ENCODE measurements at places on chromosomes 5 and 9.

DNA sequence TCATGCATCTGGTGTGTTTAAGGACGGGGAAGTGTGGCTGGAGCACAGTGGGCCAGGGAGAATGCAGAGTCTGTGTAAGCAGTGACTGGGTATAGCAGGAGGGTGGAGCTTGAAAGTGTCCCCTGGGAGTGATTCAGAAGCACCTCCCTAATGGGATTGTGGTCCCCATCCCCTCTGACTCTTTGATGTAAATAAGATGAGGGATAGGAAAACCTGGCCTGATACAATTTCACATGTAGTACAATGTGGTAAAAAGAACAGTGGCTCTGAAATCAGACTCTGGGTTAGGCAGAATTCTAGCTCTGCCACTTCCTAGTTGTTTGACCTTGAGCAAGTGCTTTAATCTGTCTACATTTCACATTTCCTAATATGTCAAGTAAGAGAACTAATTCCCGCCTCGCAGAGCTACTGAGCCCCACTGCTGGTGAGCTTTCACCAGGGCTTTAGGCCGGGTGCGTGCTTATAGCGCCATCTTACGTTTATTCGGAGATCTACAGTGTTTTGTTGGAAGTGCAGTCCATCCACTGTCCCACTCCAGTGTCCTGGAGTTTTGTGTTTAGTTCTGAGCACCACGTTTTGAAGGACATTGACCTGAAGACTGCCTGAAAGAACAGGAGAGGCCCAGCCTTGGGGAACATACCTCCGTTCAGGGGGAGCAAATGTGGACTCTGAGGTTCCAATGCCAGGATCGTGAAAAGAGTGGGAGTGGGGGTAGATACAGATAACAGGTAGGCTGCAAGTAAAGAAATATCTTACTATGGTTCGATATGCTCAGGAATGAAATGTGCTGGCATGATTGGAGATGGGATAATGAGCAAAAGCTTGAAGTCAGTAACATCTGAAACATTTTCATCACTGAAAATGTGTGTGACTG lies 51.2 kb upstream of the TESK1 start:
- DNase-seq, result peak; percentile 84

DNA sequence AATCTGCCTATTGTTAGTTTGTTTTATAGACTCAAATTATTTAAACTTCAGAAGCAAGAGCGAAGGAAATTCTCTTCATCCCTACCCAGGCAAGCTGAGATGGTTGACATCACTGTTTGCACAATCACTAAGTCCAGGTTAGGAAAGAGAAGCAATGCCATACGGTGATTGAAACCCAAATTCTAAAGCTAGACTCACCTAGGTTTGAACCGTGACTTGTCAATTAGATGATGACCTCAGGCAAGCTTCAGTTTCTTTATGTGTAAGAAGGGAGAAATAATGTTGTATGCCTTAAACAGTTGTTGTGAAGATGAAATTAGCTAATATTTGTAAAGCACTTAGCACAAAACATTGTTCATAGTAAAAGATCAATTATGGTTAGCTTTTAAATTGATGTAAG lies 96.5 kb upstream of the ANKRD55 start:
- no peak for DNase-seq

DNA sequence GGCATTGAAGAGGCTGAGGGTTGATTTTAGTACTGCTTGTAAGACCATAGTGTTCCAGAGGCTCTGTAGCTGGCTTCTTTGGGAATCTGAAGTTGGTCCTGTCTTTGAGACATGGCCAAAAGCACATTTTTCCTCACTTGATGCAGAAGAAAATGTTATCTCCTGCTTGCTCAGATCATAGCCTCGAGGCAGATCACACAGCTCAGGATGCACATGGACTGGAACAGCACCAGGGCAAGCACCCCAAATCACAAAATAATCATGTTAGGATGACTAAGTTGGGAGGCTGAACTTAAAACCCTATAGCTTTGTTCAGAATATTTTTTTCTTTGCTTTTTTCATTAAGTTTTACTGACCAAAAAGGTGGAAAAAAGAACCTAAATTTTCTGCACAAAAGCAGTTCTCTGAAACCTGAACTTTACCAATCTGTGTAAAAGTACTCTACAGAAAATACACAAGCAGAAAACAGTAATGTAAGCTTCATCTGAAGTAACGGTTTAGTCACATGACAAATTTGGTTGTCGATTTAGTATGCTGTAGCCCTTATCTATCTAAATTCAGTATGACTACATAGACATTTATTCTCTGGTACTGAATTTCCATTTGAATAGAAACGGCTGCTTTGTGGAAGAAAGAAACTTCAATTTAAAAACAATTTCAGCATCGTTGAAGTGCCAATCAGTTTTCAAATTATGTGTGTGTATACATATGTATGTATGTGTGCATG lies 3.4 kb downstream of the KLHL9 start:
- no peak for DNase-seq

GRCh38 chr5:150101023-150101422 lies 14.7 kb upstream of the CSF1R start:
- DNase-seq, result no peak
